NCI-H2107 (cell line): ENCODE measurements at places on chromosomes 12 and 14.

GRCh38 chr12:6647083-6647604 lies at the start of gene ACRBP:
TSS of gene ACRBP (minus strand) at chr12:6647432. CDS start at chr12:6647366, 66 bp downstream.
- no peak for DNase-seq

- DNase-seq = no peak
These were observed 65.9 kb downstream of the AVPR1A start for GRCh38 chr12:63085120-63085519.

- DNase-seq = no peak
These were observed 109.7 kb downstream of the ADGRD1 start for GRCh38 chr12:131063413-131063812.

DNA sequence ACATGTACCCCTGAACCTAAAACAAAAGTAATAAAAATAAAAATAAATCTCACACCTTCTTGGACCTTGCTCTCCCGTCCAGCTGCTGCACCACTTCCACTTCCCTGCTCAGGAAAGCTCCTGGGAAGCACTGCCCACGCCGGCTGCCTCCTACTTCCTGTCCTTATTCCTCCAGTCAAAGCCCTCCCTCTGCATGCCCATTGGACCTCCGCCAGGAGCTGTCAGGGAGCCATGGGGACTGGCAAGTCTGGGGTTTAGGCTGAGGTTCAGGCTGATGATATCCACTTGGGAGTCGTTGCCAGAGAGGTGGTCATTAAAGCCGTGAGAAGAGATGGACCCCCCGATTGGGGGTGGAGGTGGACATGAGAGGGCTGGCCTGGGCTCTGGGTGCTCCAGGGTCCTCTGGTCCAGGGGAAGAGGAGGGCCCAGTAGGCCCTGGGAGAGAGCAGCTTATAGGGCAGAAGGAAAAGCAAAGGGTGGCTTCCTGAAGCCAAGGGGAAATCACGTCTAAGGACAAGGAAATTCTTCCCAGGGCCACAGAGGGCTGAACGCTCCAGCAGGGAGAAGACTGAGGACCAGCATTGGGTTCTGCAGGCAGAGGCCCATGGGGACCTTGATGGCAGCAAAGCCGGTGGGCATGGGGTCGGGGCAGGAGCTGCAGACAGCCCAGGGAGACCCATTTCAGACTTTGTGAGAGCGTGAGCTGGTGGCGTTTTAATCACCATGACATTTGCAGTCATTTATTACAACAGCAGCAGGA lies 78.7 kb downstream of the FZD10 start:
- DNase-seq = no peak

DNA sequence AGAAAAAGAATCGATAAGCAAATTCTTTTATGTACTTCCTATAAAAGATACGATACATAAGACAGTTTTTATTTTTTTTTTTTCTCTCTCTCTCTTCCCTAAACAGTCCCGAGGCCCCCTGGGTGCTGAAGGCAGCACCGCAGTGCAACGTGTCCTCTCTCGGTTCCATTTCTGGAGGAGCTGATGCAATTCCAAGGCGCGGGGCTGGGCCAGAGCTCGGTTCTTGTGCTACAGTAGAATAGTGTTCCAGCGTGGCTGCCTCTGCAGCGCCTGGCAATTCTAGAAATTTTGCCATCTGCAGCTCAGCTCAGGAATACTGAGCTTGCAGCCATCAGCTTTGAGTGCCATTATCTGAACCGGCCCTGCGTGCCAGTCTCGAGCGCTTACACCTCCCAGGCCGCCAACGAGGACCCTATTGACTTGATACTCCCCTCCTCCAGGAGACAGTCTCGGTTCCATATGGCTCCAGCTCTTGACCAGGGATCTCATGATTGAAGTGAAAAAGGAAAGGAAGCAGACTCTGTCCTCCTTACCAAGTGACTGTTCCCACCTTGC lies 630 bp downstream of the ALDH1L2 start:
- peak; percentile 46 for DNase-seq

DNA sequence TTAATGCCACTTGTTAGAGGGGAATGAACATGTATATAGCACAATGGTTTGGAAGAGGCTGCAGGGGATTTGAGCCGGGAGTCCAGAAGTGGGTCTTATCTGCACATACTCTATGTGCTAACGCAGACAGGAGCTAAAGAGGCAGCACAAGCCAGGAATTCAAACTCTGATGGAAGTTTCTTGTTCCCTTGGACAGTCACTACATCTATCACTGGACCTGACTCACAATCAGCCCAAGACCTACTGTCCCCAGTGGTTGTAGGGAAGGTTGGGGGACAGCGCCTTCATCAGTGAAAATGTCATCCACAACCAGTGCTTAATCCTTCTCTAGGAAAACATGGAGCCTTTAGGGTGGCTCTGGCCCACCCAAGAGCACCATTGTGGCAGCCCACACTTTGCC lies 107.8 kb downstream of the GCH1 start:
- DNase-seq = no peak

DNA sequence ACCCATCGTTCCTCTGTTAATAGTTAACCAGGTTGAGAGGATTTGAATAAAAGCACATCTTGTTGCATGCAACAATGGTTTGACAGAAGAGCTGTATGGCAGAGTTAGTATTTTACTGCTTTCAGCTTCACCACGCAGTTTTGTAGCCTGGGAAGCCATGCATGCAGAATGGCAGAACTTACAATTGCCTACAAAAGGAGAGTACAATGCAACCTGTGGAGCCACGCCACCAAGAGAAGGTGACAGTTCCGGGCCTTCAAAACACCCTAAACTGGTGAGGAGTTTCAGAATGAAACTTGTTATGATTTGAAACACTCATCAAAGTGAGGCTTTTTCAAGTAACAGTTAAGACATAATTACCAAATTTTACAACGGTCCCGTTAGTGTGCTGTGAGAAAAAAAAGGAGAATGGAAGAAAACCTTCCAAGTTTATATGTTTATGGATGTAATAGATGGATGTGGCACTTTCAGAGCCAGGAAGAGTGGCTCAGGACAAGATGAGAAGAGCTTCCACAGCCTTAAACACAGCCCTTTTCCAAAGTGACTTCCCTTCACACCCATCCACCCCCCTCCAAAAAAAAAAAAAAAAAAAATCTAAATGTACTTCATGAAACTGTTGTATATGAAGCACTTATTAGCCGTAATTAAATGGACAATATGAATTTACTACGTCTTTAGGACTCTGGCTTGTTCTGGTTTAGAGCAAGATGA lies 158.7 kb downstream of the EGLN3 start:
- no peak for DNase-seq

GRCh38 chr12:105843986-105844760 lies 294.6 kb downstream of the NUAK1 start:
- no peak for DNase-seq

GRCh38 chr14:48584031-48584430 lies 908.6 kb upstream of the MDGA2 start:
- DNase-seq = no peak

GRCh38 chr14:43200519-43200918 lies 1306.6 kb downstream of the FSCB start:
- no peak for DNase-seq
